Mesothelial cell of epicardium (in vitro differentiated cells): ENCODE measurements at places on chromosomes 1 and 21. TPM values are rescaled to one million over a fixed set of nuclear protein-coding genes. Genes with fewer than 3 reads are reported as not detected.

DNA sequence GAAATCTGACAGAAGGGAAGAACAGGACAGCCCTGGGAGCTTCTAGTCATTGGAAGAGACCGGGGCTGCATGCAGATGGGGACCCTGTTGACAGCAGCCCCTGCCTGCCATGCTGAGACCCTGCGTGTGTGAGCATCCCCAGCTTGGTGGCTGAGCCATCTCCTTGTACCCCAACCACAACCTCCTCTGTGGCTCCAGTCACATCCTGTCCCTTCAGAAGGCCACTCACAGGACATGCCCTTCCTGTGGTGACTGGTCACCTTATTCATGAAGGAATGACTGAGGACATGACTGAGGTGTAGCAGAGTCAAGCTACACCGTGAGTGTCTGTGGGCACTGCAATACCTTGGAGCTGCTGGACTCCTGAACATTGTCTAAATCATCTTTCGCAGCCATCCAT lies 141.8 kb upstream of the ERRFI1 start:
- no peak for DNase-seq

GRCh38 chr1:80217377-80217986 lies 1211.0 kb upstream of the ADGRL4 start:
- DNase-seq: no peak

- no peak for DNase-seq
Measured at GRCh38 chr1:156246781-156247459, 936 bp downstream of the PAQR6 start.

- DNase-seq: no peak
Measured at GRCh38 chr1:167747988-167748387, 26.2 kb downstream of the MPZL1 start.

DNA sequence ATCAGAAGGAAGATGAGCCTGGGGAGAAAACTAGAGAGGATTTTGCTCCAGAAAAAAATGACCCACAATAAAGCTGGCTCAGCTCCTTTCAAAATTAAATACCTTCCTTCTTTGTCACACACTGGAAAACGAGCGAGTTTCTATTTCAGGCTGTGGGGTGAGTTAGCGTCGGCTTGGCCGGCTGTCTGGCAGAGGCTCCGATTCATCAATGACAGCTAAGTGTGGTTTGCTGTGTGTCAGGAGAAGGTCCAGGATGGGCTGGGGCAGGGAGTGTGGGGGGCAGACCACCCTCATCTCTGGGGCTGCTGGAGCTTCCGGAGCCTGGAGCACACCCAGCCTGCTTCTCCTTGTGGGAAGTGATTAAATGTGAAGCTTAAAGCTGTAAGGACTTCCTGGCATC lies 120.2 kb downstream of the ETS2 start:
- DNase-seq: no peak

DNA sequence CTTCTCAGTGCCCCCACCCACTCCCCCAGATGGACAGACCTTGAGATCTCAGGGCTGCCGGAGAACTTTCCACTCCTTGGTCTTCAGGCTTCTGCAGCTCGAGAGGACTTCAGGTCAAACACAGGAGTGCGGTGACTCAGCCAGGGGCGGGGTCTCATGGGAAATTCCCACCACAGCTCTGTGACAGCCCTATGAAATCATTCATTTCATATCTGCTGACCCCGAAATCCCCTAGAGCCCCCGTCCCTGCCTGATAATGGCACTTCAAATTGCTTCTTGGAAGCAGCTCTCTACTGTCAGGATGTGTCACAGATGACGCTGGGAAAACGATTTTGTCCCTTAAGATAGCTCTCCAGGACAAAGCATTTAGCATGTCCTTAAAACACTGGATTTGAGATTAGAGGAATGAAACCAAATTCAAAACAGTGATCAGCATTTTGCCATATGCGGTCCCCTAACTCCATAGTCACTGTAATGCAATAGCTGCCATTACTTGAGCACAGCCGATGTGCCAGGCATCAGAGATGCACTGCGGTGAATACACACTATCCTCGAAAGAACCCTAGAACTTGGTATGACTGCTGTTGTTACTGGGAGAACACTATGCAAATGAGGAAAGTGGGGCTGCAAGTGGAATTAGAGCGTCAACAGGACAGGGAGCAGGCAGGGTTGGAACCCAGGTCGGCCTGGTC lies at the start of gene TNFRSF9:
TSS of gene TNFRSF9 (minus strand) at position 95 of the 692 bp plus-strand sequence. CDS start 845 bp downstream, outside the sequence.
- DNase-seq: no peak

GRCh38 chr1:245154429-245155271 lies at the start of gene KIF26B:
Gene KIF26B (plus strand): TSS chr1:245154985. CDS start chr1:245155425, 440 bp downstream.
- peak; percentile 69 for DNase-seq

GRCh38 chr1:64960731-64961130 lies 5.6 kb downstream of the JAK1 start:
- DNase-seq: no peak

DNA sequence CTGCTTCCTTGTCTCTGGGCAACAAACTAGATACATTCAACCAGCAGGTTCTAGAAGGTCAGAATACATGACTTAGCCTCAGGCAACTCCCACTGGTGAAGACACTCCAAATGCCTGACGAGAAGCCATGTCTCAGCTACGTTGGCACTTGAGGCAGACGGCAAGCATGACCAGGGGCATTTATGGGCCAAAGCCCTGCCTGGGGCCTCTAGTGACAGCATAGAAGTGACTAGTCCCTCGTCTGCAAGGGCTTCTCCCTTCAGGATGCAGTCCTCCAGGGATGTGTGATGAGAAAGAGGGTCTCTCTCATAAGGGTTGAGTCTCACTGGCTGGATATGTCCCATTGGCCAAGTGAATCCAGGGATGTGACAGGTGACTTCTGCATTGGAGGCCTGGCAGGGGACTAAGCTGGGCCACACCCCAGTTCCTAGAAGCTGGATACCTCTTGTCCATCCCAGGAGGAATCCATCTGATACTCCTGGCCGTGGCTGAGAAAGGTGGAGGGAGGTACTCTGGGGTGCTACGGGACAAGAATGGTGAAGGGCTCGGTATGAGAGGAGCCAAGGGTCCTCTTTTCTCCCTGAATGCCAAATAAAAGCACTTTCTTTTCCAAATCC lies 148.6 kb upstream of the HMGB4 start:
- DNase-seq: no peak

GRCh38 chr1:167650269-167651160 lies 20.5 kb downstream of the RCSD1 start:
- no peak for DNase-seq

DNA sequence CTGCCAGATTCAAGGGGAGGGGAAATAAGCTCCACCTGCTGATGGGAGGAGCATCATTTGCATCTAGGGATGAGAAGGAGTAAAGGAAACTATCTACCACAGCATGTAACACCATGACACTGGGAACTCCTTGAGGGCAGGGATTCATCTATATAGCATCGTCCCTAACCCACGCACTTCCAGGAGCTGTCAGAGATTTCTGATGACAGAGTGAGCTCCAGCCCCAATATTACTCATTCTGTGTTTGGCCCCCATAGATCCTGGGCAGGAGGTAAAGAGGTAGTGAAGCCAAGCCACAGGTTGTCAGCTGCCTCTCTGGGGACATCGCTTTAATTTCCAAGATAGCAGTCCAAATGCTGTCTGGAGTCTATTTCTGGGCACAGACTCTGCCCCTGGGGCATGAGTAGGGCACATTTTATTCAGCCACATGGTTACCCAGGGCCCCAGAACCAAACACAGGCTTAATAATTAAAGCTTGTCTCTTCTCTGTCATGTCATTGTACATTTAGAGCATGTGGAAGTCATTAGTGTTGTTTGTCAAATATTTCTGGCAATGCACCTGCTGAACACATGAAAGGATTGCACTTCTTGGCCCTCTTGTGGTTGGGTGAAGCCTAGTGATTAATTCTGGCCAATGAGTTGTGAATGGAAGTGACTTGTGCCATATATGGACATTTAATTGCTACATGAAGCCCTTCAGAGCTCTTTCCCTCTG lies 105.9 kb upstream of the POU3F1 start:
- DNase-seq: no peak

DNA sequence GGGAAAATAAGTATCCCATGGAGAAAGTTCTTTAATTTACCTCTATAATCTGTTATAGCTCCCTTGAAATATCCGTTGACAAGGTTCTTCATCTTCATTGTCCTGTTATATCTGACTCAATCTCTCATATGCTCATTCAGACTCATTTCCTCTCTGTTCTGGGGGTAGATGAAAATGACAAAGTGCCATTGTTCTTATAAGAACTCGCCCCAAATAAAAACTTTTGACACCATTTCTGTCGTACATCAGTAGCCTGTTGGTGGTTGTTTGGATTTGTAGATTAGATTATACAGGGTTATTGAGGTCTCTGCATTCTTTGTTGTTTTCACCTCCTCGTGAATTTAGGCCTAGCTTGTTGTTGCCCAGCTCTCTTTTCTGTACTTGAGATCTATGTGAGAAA lies 55.2 kb upstream of the IPO9 start:
- DNase-seq: no peak

DNA sequence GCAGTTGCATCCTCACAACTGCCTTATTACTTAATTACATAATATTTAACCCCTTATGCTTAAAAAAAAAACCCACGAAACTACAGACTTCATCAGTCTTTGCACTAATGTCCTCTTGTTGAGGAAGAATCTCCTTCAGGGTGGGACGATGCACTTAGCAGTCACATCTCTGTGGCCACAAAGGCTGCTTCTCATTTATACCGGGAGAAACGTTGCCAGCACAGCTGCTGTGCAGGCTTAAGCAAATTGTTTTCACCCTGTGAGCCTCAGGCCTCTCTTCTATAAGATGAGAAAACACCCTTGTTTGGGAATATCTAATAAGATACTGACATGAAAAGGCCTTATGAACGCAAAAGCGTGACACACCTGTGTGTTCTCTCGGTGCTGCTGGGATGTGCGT lies 2.9 kb upstream of the OBSCN start:
- DNase-seq: no peak

- no peak for DNase-seq
Measured at GRCh38 chr21:35016071-35016470, 33.0 kb downstream of the RUNX1 start.

DNA sequence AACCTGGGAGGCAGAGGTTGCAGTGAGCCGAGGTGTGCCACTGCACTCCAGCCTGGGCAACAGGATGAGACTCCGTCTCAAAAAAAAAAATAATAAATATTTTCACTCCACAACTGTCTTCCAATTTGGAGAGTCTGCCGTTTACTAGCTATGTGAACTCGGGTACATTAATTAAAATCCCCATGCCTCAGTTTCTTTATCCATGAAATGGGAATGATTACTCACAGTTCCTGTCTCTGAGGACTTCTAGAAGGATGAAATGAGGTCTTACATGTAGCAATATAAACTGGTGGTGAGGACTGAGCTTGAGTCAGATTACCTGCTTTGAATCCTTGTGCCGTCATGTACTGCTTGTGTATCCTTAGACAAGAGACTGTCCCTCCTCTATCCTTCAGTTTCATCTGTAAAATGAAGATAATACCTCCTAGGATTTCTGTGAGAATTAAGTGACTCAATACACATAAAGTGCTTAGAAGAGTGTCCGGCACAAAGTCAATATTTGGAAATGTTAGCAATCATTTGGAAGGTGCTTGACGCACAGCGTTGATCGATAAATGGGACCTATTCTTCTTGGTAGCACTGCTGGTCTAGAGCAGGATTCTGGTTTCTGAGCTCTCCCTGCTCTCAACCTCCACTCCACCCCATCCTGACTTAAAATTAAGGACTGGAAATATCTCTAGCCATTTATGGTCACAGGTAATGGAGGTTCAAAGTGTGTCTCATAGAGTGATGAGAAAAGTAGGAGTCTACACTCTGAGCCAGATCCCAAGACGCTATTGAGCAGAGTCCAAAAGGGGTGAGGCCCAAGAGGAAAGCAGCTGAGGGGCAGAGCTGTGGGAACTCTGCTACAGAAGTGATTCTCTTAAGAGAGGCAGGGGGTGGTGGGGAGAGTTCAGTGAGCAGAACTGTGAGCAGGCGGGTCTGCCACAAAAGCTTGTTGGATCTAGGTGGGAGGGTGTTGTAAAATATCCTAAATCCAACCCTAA lies 11.6 kb upstream of the DDI2 start:
- DNase-seq: no peak

DNA sequence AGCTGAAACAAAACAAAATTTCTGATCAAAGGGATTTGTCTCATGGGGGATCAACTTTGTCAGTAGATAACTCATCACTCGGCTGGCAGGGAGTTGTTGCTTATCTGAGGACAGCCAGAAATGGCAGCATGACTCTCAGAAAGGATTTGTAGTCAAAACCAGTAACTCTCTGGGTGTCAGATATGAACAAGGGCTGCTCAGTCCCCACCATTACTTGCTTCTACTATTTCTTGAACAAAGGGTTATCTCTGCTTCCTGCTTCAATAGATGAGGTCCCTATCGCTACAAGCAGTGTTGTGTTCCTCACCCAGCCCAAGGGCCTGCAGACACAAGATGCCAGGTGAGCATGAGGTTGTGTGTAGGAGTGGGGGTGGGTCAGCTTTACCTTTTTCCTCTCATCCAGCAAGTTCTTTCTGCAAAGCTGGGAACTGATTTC lies 116.2 kb downstream of the PTBP2 start:
- no peak for DNase-seq

ETV3L gene
- total RNA-seq: not detected in 3 replicates

CTSK gene
- total RNA-seq: 24.3 to 28.3 TPM (median 27.5 TPM) in 3 replicates

CLDN17 gene
- not detected in 3 replicates for total RNA-seq

FAM177B gene
- total RNA-seq: not detected in 3 replicates

DNAI4 gene
- 8.9 to 12.8 TPM (median 9.3 TPM) in 3 replicates for total RNA-seq

CFAP141 gene
- total RNA-seq: not detected in 3 replicates

LIPI gene
- total RNA-seq: not detected in 3 replicates
